ENCODE measurements at places on chromosomes 4 and X.

DNA sequence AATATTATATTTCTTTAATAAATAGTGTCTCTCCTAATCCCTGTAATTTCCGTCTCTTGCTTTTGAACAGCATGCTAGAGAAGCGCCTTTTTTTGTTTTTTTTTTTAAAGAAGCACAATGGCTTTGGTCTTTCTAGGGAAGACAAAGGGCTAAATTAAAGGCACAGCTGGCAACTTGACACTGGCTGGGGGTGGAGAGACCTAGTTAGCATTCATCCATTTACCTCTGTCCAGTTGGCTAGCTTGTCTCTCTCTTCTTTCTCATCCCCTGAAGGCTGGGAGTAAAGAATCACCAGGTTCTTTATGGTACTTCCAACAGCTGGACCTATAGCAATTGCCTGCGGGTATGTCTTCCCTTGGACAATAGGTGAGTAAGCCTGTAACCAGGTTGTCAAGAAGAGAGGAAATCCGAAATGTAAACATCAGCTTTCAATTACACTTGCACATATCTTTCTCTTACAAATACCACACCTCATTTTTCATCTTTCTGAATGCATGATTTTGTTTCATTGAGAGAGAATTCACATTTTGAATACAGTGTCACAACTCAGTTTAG, 178.4 kb upstream of the GPR101 start:
- DNase-seq: no peak

- DNase-seq: no peak
Measured at GRCh38 chr4:119130365-119131065, 5.1 kb upstream of the MYOZ2 start.

GRCh38 chrX:63561425-63561824, 210.3 kb upstream of the SPIN4 start:
- DNase-seq: no peak

DNA sequence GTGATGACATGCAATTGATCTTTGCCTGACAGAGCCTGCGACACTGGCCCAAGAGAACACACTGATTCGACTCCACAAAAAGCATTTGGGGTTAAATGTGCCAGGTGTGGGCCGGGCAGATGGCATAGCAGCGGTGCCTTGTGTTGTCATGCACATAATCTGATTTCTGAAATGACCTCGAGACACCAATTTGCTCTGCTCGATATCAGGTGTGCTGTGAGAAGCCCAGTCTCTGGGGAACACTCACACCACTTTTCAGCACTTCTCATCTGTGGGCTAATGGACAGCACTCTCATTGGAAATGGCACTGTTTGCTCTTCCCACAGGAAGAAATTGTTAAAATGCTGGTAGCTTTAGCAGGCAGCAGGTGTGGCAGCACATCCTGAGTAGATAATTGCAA, 738.3 kb upstream of the TENM3 start:
- no peak for DNase-seq

- DNase-seq: no peak
Measured at GRCh38 chr4:153541456-153542096, 75.4 kb downstream of the TMEM131L start.

DNA sequence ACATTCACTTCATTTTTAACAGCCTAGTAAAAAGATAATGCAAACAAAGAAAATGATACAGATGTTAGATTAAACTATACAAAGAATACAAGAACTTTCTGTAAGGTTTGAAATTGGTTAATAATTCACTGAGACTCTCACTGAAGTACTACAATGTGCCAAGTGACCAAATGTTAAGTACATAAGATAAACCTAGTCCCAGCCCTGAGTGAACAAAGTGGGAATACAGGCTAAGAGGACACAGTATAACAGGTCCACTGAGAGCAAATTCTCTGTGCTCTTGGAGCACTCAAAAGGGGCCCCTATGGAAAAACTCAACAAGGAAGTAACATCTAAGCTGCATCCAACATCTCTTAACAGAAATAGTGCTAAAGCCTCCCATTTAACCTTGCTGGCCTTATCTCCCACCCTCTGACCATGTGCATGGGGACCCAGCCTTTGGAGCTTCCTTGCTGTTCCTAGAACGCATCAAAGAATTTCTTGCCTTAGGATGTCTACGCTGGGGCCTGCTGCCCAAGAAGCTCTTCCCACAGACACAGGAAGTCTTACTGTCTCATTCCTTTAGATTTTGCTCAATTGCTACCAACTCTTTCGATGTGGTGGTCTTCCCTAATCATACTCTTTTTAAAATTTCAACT, 113.4 kb downstream of the ZAR1 start:
- no peak for DNase-seq

GRCh38 chr4:10061650-10062415, 40.5 kb upstream of the SLC2A9 start:
- no peak for DNase-seq

- DNase-seq: no peak
Measured at GRCh38 chrX:18565727-18566126, 106.2 kb downstream of the RS1 start.

DNA sequence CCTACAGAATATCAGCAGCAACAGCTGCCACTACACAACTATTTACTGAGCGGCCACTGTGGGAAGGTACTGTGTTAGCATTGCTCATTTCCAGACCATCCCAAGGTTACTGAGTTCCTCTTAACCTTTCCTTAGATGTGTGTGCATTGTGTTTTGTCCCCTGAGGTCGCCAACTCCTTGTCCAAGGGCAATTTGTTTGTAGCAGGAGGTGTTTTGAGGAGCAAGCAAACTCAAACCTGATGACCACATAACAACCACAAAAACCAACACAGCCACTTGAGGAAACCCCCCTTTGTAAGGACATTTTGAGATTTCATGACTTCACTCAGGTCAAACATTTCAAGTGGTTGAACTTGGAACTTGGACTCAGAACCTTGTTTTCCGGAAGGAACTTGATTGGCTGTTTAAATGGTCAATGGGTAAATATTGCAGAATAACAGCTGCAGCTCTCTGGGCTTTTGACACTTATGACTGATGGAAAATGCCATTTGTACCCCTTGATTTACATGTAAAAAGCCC, 122.3 kb downstream of the MID1IP1 start:
- DNase-seq: no peak

DNA sequence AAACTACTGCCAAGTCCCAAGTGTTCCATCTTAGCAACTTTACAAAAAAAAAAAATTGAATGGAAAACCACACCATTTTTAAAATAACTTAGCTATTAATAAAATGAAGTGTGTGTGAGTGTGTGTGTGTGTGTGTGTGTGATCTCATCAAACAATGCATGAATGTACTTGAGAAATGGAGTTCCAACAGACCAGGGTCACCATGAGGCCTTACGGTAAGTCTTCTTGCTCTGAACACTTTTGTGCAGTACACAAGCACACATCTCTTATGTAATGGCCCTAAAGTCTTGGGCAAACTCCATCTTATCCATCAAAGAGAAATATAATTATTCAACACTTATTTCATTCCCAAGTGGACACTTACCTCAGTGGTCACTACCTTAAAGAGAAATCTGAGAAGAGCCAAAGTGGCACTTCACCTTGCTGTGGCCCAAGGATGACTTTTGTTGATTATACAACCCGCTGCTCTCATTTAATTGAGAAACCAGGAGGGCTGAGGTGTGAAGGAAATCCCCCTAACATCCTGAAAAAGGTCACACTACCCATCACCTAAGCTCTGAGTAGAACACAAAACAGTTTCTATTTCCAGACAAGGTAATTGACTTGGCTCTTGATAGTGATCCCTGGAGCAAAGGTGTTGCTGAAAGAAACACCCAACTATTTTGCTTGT, 96.5 kb upstream of the PRDX4 start:
- no peak for DNase-seq

- no peak for DNase-seq
Measured at GRCh38 chr4:90540536-90540935, 413.3 kb downstream of the CCSER1 start.

- DNase-seq: no peak
Measured at GRCh38 chr4:46274717-46275116, 115.2 kb downstream of the GABRA2 start.

DNA sequence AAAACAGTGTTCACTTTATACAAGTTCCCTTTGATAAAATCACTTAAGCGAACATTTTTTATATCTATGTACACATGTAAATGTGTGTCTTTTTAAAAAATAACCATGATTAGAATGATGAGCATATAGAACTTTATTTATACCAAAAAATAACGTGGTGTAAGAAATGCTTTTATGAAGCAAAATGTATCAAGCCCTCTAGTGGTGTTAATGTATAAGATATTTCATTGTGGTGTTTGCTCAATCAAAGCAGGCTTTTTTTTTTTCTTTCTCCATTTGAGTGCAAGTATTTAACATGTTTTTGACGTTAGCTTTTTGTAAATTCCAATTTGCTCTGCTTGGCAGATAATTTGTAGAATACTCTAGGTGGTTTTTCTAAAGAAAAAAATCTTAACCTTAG, 2092.4 kb upstream of the TENM3 start:
- no peak for DNase-seq

- no peak for DNase-seq
Measured at GRCh38 chrX:298993-299392, 17.8 kb downstream of the PLCXD1 start.

DNA sequence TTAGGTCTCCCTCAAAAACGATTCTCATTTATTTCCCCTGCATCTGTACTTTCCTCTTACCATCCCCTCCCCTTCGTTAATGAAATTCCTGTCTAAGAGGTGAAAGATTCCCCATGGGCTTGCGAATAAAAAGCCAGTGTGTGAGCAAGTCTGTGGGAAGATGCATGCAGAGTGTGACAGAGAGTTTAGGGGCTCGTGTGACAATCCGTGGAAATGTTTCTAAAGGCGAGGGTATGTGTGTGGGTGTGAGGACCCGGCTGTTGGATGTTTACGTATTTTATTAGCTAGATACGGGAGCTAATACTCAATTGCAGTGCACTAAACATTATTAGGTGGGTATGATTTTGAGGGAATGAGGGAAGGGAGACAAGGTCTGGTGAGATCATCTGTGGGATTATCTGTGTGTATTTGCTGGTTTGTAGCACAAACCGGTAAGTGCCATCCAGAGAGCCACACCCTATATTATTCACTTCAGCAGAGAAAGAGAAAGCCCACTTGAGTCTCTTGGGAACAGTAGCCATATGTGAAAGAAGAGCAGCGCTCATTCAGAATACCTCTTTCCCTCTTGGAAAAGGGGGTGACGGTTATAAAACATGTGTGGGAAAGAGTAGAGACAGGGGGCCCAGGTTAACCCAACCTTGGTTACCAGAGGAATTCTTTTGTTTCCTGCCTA, 893 bp upstream of the HOPX start:
- DNase-seq: no peak

GRCh38 chr4:150181536-150181935, 103.3 kb downstream of the DCLK2 start:
- DNase-seq: no peak

DNA sequence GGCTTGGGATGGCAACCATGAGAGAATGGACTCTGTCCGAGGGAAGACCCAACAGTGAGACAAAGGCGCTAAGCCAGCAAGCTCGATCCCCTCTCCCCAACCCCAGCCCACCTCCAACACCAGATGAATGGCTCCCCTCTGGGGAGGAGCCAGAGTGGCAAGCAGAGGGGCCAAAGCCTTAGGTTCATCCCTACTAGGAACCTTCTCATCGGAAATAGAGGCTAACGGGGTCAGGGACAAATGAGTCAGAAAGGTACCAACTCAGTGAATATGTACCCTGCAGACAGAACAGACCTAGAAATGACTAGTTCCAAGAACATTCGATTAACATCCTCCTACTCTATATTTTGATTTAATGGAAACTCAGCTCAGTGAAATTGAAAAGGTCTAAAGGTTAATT, 73.9 kb downstream of the NSG1 start:
- DNase-seq: no peak

DNA sequence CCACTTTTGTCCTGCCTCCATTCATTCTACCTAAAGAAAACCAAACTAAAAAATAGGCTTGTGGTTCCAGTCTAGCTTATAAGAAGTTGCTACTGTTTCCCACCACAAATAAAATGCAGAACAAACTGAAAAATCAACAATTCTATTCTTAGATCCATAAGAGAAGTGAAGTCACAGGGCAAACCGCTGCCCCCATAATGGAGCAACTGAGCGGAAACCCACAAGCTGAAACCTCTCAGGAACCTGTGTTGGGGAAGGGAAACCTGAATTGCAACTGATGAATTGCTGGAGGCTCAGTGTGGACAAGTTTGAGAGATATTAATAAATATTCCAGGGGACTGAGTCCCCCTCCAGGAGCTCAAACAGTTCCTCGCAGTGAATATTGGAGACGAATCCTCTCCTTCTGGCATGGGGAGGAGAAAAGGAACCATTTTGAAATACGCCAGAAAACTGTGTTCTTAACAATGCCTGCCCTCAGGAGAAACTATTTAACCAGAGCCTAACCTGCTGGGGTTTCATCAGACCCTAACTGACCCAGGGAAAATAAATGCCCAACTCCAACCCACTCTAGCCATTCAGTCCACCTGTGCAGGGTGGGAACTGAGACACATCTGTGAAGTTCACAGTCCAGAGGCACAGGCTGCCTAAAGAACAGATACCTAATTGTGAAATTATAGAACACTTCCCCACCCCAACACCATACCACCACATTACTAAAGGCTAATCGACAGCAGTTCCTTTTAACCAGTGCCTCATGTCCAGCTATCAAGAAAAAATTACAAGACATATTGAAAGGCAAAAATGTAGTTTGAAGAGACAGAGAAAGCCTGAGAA, 22.8 kb upstream of the SH3RF1 start:
- no peak for DNase-seq

DNA sequence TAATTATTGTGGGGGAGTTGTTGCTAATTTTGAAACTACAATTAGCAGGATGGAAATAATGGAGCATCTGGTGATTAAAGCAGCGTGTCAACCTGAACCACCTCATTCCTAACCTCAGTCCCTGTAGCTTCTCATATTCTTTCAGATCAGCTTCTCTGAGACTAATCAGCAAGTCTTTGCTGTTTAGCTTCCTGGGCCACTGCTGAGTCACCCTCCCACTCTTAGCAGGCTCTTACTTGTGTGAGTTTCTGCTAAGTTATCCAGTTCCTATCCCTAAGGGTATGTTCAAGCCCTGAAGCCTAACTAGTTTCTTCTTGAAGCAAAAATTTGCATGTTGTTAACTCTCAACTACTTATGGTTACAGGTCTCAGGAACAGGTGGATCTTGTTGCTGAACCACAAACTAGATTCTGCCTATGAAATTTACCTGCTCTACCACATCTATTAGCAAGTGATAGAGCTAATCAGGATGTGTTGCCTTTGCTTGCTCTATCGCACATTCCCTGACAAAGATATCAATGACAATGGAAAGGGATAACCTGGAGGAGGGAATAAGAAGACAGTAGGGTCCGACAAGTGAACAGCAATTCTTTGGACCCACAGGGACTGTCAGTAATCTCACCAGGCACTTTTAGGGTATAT, 134.2 kb downstream of the EIF4E start:
- no peak for DNase-seq

DNA sequence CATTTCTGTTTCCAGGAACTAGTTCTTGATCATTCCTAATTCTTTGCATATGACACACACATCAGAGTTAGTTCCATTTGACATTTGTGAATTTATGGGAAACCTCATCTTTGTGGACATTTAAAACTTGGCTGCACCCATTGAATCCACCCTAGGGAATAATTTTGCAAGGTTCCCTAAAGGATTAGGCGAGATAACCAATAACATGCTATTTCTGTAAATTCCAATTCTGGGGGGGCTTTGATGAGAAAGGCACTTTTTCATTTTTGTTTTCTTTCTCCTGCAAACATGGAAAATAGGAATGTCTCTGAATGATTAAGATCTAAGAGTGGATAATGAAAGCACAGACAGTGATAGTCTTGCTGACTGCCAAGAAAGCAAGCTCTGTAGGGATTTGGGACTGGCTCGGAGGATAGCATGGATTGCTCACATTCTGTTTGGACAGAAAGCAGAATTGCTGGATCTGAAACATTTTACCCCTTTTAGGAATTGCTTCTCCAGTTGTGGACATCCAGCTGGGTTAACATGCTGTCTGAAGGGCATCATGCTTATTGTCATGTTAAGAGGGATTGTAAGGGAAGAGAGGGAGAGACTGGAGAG, 145.1 kb downstream of the NHS start:
- DNase-seq: no peak
